ENCODE measurements at places on chromosomes 5 and 9.

GRCh38 chr9:117464941-117465616, 50.2 kb upstream of the ASTN2 start:
- DNase-seq = no peak

- no peak for DNase-seq
These were observed 7.9 kb upstream of the SYNPO start for GRCh38 chr5:150632305-150633160.

DNA sequence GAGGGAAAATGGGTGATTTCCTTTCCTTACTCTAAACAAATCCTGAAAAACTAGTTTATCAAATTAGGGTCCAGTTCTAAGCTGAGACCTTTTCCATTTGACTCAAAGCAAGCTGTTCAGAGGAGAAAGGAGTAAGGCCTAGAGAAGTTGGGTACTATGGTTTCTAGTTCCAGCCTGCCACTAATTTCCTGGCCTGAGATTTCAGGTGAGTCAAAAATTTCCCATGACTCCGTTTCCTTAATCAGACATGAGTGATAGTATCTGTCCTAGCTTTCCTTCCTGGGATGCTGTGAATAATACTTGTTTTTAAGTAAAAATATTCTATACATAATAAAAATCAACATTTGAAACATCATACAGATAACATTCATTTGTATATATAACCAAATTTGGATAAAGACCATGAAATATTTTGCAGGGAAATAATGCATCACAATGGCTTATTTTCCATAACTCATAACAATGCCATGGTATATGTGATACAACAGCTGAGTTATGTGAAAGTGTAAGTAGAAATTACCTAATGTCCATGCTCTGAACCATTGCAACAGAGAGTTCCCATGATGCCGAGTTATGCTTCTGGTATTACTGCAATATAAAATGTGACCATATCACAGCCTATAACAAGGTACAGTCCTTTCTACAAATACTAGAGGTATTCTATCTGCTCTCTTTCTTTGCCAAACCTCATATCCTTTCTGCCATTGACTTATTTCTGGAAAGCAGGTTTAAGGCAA, 142.7 kb downstream of the MLLT3 start:
- no peak for DNase-seq

DNA sequence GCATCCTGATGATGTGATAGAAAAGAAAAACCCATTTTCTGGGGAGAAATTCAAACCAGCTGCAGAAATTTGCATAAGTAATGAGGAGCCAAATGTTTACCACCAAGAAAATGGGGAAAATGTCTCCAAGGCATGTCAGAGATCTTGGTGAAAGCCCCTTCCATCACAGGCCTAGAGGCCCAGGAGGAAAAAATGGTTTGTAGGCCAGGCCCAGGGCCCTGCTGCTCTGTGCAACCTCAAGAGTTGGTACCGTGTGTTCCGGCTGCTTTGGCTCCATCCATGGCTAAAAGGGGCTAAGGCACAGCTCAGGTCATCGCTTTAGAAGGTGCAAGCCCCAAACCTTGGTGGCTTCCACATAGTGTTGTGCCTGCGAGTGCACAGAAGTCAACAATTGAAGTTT, 543.1 kb downstream of the ZNF608 start:
- DNase-seq = no peak

DNA sequence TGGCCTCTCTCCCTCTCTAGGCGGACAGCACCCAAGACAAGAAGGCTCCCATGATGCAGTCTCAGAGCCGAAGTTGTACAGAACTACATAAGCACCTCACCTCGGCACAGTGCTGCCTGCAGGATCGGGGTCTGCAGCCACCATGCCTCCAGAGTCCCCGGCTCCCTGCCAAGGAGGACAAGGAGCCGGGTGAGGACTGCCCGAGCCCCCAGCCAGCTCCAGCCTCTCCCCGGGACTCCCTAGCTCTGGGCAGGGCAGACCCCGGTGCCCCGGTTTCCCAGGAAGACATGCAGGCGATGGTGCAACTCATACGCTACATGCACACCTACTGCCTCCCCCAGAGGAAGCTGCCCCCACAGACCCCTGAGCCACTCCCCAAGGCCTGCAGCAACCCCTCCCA, 102.5 kb downstream of the PPARGC1B start:
- DNase-seq = no peak

DNA sequence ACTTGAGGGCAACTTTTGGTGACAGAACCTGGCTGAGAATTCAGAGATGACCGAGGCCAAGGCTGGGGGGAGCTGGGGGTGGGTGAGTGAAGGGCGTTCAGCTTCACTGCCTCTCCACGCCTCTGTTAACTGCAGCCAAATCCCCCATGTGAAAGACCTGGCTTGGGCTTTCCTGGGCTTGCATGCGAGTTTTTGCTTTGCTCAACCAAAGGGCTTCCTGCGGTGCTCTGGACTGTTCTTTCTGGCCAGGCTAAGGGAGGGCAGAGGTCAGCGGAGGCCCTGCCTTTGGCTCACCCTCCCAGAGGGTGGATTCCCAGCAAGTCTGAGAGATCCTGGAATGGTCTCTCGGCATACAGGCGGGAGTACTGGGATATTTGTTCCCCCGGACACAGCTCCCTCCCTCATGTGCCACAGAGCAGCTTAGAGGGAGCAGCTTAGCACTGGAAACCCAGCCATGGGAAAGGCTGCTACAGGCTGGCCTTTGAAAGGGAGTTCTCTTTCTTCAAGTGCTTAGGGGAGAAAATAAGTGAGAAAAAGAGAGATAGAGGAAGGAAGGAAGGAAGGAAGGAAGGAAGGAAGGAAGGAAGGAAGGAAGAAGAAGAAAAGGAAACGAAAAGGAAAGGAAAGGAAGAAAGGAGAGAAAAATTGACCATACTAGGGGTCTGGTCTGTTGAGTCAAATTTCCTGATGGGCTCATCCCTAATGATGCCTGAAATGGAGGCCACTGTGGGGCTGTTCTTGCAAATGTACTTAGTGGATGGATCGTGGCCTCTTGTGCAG, 158.8 kb downstream of the FGF18 start:
- no peak for DNase-seq

- no peak for DNase-seq
These were observed 134.4 kb downstream of the TMEM38B start for GRCh38 chr9:105828596-105829213.

GRCh38 chr9:100595391-100596199, 17.7 kb downstream of the CAVIN4 start:
- DNase-seq = peak; percentile 62

- peak; percentile 61 for DNase-seq
These were observed 1.2 kb upstream of the CKS2 start for GRCh38 chr9:89309608-89310474.

- DNase-seq = no peak
These were observed 2.9 kb upstream of the INSL6 start for GRCh38 chr9:5188060-5188984.

GRCh38 chr5:166695326-166695725, 1596.1 kb upstream of the WWC1 start:
- DNase-seq = no peak

DNA sequence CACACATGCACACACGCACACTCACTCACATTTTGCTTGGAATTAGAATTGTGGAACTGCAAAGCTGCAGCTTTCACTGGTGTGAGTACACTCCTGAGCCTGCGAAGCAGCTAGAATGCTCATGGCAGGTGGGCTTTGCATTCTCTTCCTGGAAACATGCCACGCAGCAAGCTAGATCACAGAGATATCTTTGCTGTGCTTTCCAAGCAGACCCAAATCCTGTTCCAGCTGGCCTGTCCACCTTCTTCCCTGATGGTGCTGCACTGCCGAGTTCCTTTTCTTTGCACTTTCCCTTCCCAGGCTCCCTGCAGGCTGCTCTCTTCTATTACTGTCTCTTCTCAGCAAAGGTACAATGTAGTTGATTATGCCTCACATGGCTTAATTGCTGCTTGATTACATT, 92.7 kb upstream of the CKMT2 start:
- DNase-seq = no peak

- no peak for DNase-seq
These were observed 374.7 kb downstream of the ZSWIM6 start for GRCh38 chr5:61706751-61707150.

- peak; percentile 38 for DNase-seq
These were observed 1111.1 kb downstream of the TAF11L14 start for GRCh38 chr5:18745042-18745987.

- no peak for DNase-seq
These were observed 136.6 kb downstream of the PIK3R1 start for GRCh38 chr5:68352166-68352565.

- DNase-seq = no peak
These were observed 97.4 kb downstream of the DAP start for GRCh38 chr5:10663489-10664179.

GRCh38 chr5:483434-484140, 40.6 kb downstream of the EXOC3 start:
- DNase-seq = no peak

Measured in LoVo (cell line).